Urinary bladder (tissue), 4 donors: ENCODE measurements at places on chromosomes 2 and 18. TPM values are rescaled to one million over a fixed set of nuclear protein-coding genes. Genes with fewer than 3 reads are reported as not detected.

DNA sequence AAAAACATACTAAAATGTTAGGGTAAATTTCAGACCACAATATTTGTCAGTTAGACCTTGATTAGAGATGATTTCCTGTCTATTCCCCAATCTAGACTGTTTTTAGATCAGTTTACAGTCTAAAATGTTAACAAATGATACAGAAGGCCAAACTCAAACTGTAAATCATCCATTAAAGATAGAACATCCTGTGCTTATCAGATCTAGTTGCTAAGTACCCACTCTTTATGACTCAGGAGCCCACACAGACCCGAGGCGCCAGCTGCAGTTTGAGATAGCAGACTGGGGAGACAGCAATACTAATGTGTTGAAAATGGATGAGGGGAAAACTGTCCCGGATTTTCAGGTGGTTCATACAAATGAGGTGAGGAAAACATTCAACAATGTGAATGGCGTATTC lies 113.3 kb downstream of the SCG2 start:
- no peak for DNase-seq

GRCh38 chr18:54220406-54220805 lies 4.1 kb downstream of the MBD2 start:
- no peak for DNase-seq

GRCh38 chr2:71995067-71995665 lies 152.5 kb downstream of the CYP26B1 start:
- no peak for DNase-seq

DNA sequence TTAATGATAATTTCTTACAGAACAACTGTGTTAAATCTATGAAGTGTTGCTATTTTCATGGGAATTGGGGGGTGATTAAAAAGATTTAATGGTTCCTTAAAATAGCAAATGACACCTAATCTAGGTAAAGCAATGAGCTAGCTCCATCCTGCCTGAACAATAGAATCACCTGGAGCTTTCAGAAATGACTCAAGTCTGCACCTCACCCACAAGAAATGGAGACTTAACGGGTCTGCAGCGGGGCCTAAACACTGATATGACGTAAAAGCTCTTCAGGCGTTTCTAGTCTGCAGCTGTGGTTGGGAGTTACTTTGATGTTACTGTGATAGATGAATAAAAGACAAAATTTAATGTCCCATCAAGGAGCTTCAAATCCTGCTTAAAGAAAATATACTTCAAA lies 328.2 kb downstream of the RND3 start:
- no peak for DNase-seq

DNA sequence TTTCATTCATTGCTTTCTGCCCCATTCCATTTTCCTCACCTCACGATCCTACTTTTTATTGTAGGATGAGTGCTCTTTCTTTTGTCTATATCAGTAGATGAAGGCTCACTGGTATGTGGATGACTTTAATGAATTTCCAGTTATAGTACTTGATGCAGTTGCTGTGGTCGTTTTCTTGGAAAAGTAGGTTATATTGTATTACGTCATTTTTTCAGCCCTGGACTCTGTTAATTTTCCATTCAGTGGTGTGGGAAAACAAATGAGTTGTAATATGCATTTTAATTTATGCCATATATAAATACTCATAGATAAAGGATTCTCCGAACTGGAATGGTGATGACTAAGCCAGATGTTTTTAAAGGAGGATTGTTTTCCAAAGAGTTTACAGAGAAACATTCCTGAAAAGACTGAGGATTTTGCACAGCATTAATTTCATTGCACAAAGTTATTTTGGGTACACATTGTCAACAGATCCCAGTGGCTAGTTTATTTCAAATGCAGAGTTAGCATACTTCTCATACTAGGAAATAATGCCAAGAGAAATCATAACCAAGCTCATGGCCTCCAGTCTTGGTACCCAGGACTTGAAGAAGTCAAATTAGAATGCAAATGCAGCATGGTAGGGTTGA lies 189.7 kb downstream of the PAX3 start:
- no peak for DNase-seq

GRCh38 chr2:148899638-148900318 lies 24.8 kb downstream of the KIF5C start:
- no peak for DNase-seq

DNA sequence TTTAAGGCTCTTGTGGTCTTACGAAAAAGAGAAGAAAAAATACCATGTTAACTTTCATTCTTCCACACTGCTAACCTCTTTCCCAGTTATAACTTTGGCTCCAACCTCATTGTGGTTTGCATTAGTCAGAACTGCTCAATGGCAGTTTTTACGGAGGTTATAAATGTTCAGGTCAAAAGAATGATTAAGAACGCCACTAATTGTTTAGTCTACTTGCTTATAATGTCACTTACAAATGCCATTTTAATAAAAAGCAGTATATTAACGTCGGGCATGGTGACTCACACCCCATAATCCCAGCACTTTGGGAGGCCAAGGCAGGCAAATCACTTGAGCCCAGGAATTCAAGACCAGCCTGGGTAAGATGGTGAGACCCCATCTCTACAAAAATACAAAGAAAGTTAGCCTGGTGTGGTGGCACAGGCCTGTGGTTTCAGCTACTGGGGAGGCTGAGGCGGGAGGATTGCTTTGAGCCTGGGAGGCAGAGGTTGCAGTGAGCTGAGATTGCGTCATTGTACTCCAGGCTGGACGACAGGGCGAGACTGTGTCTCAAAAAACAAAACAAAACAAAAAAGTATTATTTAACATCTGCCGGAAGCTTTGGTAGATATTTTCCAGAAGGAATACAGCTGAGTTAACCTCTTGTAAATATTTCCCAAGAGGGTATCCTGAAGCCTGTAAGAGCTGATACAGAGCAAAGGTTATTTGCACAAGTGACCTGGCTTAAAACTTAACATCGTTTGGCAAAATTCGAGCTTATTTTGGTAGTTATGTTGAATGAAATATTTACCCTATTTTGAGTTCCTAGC lies 5.1 kb downstream of the AGPS start:
- no peak for DNase-seq

GRCh38 chr2:130185896-130186295 lies 3.8 kb downstream of the MZT2B start:
- no peak for DNase-seq

DNA sequence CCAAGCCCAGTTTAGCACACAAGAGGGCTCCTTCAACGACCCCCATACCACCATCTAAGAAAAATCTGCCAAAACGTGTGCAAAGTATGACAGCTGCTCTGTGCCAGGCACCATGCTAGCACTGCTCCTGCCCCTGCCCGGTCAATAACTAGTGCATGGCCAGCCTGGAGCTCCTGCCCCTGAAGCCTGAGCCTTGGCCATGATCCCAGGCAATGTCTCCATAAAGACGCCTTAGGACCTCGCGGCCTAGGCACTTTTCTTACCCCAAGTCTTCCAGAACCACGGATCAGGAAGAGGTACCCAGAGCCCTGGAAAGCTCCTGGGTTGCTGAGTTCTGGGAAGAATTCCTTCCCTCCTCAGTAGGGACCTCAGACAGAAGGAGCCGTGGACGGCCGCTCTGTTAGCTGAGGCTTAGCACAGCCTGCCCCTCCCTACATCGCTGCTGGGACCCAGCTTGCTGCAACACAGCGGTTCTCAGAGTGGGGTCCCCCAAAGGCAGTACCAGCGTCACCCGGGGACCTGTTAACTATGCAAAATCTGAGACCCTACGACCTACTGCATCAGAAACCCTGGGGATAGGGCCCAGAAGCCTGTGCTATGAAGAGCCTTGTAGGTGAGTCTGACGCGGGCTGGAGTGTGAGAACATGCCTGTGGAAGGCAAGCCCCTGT lies 117.8 kb upstream of the TWIST2 start:
- DNase-seq: no peak

- no peak for DNase-seq
Observed at GRCh38 chr2:12883906-12884305, 167.2 kb downstream of the TRIB2 start.

DNA sequence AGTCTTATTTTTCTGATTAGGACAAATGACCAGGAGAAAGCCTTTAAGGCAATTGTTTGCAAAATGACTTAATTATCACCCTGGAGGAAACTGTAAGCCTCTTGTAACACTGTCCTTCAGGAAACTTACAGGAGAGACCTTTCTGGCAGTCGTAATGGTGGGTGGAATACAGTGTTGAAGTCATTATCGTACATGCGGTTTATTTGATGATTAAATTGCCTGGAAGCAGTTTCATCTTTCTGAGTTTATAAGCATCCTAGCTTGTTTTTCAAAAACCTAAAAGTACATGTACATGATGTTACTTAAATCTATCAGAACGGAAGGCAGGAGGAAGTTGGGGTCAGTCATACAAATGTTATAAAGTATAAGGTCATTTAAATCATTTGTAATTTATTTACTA lies 86.2 kb upstream of the RAB27B start:
- DNase-seq: no peak

- no peak for DNase-seq
Observed at GRCh38 chr2:10204326-10205161, 82.0 kb downstream of the RRM2 start.

DNA sequence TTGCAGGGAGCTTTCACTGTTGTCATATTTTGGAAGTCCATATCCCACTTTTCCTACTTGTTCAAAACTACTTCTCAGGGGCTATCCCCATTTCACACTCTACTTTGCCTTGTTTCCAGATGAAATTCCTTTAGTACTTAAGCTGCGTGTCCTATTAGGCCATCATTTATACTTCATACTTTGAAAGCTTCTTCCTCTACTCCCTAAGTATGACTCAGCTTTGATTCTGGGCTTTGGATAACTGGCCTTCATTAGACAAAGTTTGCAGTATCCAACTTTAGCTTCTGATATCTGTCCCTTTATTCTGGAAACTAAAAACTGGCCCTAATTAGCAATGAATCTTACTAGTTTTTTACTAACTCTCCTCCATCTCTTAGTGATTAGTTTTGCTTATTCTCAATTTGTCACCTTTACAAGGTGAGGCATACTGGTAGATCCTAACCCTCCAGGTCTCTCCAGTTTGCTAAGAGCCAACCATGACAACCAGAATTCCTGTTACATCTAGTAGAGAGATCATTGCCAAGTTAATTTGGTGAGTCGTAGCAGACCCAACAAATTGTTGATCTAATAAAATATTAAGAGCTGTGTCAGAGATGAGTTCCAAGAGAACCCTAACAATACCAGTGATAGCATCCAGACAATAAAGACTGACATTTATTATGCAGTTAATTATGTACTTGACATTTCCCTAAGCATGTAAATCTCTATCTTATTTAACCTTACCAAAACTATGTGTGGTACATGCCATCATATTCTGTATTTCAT lies 31.2 kb upstream of the ITGAV start:
- no peak for DNase-seq

DNA sequence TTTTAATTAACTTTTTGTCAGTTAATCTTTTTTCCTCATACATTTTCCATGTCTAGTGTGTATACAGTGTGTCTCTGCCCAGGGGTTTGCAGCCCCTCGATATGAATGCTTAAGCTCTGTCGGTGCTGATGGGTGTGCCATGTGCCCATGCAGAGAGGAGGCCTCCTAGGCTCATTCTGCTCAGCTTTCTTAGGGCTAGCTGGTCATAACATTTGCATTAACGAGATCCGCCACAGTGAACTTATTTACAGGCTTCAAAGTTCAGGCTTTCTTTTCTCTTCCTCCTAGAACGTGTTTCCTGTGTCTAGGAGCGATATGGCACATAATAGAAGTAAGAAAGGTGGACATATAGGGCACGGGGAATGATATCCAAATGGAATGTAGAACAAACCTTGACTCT lies 783.3 kb downstream of the PLCL1 start:
- no peak for DNase-seq

DNA sequence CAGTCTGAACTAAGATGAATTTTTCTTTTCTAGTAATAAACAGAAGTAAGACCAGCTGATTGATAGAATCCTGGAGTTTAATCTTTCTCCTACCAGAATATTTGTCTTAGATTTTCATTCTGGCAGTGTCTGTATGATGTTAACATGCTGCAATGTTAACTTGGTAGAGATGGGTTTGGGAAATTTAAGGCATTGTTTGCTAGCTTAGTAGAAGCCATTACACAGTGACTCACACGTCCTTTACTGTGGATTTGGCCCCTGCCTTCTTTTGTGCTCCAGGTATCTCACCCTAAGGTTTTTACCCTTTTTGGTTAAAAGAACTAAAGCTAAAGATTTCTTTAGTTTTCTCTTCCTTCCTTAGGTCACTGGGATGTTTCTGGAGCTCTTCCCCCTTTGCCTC lies 84.1 kb downstream of the SPTBN1 start:
- DNase-seq: no peak

DNA sequence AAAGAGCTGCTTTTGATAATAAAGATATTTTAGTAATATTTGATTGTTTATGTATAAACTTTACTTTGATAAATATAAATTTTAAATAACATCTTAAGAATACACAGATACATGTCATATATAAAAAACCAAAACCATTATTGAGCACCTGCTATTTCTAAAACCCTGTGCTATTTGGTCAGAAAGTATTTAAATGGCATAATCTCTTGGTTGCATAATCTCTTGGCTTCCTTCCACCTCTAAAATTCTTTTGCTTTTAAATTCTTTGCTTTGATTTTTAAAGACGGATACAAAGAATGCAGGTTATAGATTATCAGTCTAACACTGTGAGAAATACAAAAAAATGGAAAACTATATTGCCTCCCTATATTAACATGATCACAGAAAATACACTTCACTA lies 36.9 kb downstream of the ACMSD start:
- no peak for DNase-seq

- DNase-seq: no peak
Observed at GRCh38 chr2:15670981-15671380, 79.3 kb downstream of the DDX1 start.

The ESPNL gene
- 3.5 TPM for total RNA-seq

The CFAP53 gene
- total RNA-seq: 0.42 TPM

The L3MBTL4 gene
- 6.7 TPM for total RNA-seq

The CLIP4 gene
- 58.1 TPM for total RNA-seq

The CCL20 gene
- total RNA-seq: not detected

The FMNL2 gene
- 77.6 TPM for total RNA-seq

The GRB14 gene
- 5.8 TPM for total RNA-seq

The IL36RN gene
- total RNA-seq: 0.26 TPM
